Renal pelvis (tissue), 12 donors: ENCODE measurements at places on chromosomes 3 and 15.

DNA sequence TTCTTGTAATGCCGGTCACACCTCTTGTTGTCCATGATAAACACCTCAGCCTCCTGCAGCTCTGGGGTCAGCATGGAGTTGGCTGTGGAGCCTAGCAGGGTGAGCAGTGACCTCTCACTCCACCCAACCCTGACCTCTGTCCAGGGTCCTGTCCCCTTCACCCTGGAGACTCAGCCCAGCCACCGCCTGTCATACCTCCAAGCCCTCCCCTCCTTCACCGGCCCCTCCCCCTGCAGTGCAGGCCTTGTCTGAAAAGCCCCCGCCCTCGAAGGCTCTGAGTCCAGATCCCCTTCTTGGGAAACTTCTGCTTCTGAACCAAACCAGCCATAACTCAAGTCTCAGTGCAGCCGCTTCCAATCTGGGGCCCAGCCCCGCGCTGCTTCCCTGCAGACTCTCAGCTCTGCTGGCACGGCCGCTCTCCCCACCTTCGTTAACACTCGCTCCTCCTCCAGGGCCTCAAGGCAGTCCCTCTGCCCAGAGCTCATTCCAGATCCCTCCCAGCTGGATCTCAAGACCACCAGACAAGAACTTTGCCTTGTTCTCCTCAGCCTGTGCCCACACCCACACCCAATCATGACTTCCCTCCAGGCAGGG, 25.4 kb upstream of the PRSS50 start:
- DNase-seq = peak; percentile 8

- DNase-seq = no peak
These were observed 507.0 kb downstream of the FOXP1 start for GRCh38 chr3:71076361-71077002.

DNA sequence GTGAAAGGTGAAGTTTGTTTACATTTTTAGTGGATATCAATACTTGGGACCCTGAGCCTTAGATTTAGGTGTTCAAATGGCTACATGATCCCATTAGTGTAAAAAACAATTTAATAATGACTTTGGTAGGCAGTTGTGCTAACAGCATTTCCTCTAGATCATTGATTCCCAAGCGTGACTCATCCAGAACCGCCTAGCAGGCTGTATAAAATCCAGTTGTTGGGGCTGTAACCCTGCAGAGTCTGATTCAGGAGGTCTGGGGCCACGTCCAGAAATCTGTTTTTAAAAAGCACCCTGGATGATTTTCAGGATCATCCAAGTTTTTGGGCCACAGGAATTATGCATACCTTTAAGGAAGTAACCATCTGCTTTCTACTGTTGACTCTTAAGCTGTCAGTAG, 156.4 kb downstream of the TP63 start:
- no peak for DNase-seq

GRCh38 chr3:120448756-120449155, 2.0 kb downstream of the FSTL1 start:
- DNase-seq = no peak

DNA sequence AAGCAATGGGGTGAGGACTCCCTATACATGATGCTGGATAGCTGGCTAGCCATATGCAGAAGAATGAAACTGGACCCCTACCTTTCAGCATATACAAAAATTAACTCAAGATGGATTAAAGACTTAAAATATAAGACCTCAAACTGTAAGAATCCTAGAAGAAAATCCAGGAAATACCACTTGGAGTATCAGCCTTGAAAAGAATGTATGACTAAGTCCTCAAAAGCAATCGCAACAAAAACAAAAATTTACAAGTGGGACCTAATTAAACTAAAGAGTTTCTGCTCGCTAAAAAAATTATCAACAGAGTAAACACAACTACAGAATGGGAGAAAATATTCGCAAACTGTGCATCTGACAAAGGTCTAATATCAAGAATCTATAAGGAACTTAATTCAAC, 94.3 kb downstream of the XRN1 start:
- DNase-seq = no peak

GRCh38 chr3:33544126-33544525, 103.9 kb upstream of the UBP1 start:
- DNase-seq = no peak

GRCh38 chr3:5012367-5012766, 33.1 kb downstream of the BHLHE40 start:
- no peak for DNase-seq

DNA sequence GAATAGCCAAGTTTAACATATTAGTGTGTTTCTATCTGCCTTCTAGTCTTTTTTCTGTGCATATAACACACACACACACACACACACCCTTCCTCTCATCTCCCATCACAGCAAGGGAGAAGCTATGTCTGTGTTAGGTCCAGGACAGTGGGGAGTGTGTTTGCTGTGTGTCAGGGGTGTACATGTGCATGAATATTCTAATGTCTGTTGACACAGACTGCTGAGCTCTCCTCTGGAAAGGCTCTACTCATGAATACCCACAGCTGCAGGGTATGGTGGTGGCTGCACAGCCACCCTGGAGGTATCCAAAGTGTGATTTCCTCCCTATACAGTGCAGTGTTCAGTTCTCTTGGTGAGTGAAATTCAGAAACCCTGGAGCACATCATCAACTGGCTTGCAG, 42.9 kb downstream of the ARNT2 start:
- DNase-seq = no peak

DNA sequence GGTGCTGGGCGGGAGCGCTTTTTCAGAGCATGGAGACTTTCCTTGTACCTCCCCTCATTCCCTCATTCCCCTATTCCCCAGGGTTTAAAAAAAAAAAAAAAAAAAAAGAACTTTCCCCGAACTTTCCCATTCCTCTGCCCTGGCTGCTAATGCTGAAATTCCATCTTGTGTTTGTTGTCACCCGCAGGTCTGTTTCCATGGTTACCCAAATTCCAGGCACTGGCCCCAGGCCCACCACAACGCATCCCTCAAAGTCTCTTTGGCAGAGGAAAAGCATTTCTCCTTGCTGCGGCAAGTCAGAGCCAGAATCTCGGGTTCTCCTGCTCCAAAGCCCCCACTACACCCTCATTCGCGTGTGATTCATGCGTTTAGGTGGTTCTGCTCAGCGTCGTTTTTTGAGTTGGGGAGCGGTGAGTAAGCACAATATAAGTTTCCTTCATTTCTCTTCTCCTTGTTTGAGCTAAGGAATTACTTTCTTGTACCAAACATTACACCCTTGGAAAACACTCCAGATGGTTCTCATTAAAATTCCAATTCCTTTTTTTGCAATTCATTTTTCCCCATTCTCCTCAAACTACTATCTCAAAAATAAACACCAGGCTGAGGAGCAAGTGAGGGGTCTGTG, 21.6 kb downstream of the ANAPC13 start:
- DNase-seq = peak; percentile 94

DNA sequence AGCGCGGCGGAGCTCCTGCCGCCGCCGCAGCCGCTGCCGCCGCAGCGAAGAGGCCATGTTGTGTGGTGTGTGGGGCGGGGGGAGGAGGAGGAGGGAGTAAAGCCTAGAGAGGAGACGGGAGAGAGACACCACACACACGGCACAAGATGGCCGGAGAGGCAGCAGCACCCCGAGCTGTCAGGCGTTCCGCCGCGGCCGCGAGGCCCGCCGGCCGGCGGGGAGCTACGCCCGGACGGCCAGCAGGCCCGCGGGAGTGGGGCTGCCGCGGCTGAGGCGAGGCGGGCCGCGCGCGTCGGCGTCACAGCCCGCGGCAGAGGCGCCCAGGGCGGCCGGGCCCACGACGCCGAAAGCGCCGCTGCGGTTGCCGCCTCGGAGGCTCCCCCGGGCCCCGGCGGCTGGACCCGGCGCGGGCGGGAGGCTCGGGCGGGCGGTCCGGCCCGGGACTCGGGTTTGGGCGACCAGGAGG, 17.4 kb upstream of the CHD2 start:
- DNase-seq = no peak

DNA sequence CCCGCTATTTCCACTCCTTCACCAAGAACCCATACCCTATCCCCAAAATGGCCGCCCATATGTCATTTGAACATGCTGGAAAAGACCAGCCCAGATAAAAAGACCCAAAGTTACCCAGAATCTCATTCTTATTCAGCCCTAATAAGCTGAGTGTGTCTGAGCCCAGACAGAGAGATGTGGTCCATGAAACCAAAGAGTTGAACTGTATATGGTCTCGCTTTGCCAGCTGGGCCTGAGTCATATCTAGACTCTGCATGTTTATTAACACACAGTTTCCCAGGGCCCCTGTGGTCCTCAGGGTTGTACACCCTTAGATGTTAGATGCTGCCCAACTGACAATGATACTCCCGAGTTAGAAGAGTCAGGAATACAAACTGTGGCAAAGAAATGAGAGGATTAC, 201.9 kb upstream of the STRIT1 start:
- no peak for DNase-seq

DNA sequence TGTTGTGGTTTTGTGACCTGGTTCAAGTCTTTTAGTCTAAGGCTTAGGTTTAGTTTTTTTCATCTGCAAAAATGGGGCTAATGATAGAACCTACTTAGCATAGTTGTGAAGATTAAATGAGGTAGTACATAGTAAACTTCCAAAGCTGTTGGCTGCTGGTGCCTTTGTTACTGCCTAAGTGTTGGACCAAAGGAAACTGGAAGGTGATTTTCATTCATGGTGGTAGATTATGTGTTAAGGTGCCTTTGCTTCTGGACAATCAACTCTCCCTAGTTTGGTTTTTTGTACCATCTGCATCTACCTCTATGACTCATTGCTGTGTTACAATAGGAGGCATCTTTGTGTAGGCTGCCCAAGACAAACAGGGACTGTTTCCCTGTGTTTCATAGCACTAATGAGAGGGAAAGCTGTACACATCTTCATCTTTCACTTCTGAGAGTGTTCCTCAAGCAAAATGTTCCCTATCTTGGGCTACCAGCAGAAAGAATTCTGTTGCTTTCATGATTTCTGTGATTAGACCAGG, 3.2 kb downstream of the MAP2K1 start:
- no peak for DNase-seq

GRCh38 chr3:183255348-183255730, 2.3 kb downstream of the B3GNT5 start:
- DNase-seq = no peak

DNA sequence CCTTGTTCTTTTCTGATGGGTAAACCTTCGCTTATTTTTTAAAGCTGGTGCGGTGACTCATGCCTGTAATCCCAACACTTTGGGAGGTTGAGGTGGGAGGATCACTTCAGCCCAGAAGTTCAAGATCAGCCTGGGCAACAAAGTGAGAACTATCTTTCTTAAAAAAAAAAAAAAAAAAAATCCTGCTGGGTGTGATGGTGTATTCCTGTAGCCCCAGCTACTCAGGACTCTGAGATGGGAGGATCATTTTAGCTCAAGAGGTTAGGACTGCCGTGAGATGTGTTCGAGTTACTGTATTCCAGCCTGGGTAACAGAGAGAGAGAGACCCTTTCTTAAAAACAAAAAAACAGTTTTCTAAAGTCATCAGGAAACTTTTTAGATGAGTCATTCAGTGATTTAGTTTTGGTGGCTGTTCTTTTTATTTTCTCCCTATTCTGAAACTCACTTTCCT, 37.7 kb downstream of the SLMAP start:
- DNase-seq = no peak

DNA sequence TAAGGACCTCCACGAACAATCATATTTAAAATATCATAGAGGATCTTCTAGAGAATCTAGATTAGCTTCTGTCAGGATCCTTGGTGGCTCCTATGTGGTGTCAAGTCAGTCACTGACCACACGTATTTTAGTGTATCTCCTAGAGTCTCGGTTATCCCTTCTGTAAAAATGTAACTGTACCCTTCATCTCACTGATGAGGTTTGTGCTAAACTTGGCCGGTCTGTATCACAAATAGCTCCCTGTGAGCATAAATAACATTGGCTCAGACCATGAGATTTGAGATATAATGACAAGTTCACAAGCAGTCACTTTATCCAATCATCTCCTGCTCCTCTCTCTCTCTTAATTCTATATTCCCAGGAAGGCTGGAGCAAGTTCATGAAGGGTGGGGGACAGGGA, 93.6 kb upstream of the ARL6 start:
- DNase-seq = no peak

DNA sequence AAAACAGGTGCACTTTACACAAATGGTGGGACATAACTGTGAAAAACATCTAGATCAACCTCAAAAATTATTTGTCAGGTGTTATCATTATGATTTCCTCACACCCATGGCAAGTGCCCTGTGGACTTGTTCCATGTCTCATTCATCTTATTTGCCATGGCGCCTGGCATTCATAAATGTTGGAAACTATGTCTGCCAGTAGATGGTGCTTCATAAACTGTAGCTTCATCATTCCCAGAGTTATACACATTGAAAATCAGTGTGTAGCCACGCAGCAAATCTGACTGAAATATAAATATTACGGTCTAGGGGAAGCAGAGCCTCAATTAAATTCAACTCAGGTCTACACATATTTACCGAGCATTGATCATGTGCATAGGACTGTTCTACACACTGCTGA, 90.7 kb downstream of the IMPG2 start:
- no peak for DNase-seq

- no peak for DNase-seq
These were observed 12.6 kb downstream of the ANP32A start for GRCh38 chr15:68808091-68808490.

DNA sequence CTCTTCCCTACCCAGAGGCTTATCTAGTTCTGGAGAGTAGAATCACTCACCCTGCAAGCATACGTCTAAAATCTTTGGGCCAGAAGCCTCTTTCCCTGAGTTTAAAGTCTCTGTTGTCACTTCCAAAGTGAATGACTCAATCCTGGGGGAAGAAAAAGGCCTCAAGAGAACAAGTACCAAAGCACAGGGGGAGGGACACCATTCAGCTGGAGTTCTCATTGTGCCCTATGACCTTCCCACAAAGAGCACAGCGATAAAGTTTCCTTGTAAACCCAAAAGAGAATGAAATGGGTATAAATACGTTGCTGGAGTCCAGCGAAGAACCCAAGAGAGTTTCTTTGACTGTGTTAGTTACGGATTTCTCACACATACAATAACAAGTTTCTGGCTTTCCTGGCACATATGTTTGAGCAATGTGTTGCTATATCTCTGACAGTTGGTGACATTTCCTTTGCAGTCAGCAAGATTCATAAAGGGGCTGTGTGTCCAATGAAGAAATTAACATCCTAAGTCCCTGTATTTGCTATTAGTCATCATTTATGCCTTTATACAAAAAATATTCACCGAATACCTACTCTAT, 107.3 kb upstream of the PTPRG start:
- no peak for DNase-seq

DNA sequence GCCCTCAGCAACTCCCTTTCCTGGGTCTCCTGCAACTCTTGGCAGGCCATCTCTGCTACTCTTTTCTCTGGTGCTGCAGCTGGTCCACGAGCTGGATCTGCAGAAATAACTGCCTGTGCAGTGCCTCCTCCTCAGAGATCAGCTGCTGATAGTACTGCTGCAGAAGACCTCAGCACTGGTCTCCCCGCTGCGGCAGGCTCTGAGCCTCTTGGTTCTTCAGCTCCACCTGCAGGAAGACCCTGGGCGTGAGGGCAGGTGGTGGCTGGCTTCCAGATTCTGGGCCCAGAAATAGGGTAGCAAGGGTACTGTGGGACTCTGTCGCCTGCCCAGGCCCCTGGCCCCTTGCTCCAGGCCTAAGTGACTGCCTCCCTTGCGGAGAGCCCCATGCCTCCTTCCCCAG, 79.7 kb upstream of the C2CD4B start:
- no peak for DNase-seq

- no peak for DNase-seq
These were observed 40.4 kb downstream of the GPD1L start for GRCh38 chr3:32146746-32147211.

- no peak for DNase-seq
These were observed 16.4 kb downstream of the CCDC12 start for GRCh38 chr3:46960081-46960701.

GRCh38 chr3:97975466-97975865, 3.2 kb upstream of the RIOX2 start:
- DNase-seq = no peak

GRCh38 chr3:146540236-146540635, 4.2 kb downstream of the PLSCR1 start:
- no peak for DNase-seq

GRCh38 chr15:39243396-39243795, 337.5 kb upstream of the THBS1 start:
- DNase-seq = no peak
